ENCODE measurements at places on chromosomes 3 and 15.

DNA sequence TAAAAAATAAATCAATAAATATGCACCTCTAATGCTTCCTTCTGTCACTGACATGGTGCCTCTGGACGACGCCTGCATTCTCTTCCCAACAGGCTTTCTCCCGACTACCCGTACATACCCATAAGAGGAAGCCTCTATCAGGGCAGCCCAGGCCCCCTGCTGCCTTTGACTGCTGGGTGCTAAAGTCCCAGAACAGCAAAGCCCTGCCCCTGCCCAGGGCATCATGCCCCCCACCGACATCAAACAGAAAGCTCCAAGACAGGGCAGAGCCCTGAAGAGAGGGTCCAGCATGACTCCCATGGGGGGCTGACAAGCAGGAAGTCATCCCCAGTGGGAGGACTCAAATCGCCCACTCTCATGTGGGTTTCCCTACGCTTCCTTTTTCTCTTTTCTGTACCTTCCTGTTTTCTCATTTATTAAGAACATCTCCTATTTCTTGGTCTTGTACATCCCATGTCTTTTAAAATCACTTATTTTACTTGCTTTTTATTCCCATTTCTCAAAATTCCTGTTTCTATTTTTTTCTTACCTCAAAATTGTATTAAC lies 23.4 kb downstream of the XPC start:
- DNase-seq, result no peak

- no peak for DNase-seq
Observed at GRCh38 chr3:179450901-179451264, 387 bp downstream of the GNB4 start.

DNA sequence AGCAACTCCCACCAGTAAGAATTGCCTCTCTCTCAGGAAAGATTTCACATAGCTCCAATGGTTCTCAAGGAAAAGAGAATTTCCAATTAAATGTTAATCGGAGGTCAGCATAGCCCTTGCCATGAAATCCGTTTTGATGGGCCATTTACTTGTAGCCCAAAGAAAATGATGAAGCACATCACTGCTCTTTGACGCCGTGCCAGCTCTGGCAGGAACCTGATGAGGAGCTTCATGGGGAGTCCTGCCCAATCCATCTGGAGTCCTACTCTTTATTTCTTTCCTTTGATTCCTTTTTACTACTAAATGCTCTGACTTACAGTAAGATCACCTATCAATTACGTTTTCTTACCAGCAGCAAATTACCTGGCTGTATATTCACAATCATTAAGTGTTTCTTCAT lies 84.7 kb downstream of the FGF12 start:
- no peak for DNase-seq

GRCh38 chr3:39638301-39638700 lies 170.8 kb downstream of the MOBP start:
- no peak for DNase-seq

- DNase-seq, result no peak
Observed at GRCh38 chr15:74144153-74144775, 13.9 kb downstream of the ISLR2 start.

GRCh38 chr3:152256851-152257562 lies 11.7 kb upstream of the MBNL1 start:
- no peak for DNase-seq

DNA sequence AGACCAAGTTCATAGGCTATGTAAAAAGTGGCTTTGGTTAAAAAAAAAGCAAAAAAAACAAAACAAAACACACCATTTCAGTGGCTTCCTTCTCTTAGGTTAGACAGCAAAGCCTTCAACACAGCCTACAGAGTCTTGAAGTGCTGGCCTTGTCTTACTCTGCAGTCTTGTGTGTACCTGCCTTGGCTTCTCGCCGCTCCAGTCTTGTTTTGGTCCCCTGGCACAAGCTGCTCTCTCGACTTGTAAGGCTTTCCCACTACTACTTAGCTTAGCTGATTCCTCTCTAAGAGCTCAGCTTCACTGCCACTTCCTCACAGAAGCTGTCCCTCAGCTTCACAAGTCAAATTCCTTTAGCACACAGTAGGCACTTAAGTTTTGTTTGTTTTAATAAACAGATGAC lies 63.0 kb downstream of the ST3GAL6 start:
- DNase-seq, result no peak

DNA sequence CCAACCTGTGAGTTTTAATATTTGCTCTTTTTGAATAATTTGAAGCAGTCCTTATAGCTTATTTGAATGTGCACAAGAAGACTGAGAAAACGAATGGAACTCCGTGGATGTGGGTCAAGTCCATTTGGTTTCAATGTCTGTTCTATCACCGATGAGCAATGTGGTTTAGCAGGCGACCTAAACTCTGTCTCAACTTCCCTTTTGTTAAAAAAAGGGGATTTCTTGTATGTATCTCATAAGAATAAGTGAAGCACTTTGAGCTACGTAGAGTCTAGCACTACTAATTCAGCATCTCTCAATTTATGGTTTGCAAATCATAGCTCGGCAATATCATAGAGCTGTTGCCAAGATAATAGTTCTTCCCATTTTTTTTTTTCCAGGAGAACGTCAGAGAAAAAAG lies 4.6 kb upstream of the SKIL start:
- DNase-seq, result no peak

GRCh38 chr3:115423170-115423569 lies 200.1 kb upstream of the GAP43 start:
- DNase-seq, result no peak

DNA sequence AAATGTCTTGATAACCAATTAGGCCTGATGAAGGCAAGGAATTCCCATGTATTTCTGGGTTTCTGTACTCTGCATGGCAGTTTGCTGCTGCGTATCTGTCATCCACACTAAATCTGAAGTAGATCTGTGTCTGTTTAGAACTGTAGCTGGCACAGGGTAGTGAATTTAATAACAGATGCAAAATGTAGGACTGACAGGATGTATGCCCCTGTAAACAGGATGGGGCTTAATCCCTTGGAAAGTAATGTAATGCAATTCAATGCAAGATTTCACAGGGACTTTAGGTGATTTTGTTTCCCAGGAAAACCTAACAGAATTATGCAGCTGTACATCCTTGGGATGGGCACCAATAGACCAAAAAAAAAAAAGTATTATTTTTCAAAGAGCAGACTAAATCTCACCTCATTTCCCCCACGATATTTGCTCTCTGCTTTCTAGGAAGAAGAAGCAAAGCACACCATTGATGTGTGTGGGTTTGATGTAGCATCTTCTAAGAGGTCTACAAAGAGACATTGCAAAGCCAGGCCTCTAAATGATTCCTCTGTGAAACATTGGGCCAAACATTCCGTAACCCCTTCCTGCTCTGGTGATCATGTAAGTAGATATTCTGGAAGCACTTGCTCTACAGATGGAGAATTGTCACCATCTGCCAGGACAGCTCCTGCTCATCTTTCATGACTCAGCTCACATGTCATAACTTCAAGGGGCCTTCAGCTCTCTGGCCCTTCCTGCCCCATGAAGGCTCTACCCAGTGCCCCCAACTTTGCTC lies 464.3 kb upstream of the RGMA start:
- no peak for DNase-seq

DNA sequence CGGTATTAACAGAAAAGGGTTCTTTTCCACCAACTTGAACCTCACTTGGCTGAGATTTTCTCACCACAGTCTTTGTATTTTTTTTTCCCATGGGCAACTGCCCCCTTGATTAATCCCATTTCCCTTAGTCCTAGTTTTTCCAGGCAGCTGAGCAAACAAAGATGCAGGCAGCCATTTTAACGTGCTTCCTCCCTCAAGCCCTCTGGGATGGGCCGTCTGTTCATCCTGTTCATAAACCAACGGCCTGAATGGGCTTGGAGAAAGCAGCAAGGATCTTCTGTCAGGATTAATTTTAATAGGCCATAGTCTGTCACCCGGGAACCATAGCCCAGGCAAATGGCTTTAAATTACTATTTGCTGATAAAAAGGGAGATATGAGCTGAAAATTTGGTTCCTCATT lies 10.4 kb upstream of the POLR2M start:
- no peak for DNase-seq

- DNase-seq, result no peak
Observed at GRCh38 chr3:14282001-14282705, 103.5 kb downstream of the LSM3 start.

DNA sequence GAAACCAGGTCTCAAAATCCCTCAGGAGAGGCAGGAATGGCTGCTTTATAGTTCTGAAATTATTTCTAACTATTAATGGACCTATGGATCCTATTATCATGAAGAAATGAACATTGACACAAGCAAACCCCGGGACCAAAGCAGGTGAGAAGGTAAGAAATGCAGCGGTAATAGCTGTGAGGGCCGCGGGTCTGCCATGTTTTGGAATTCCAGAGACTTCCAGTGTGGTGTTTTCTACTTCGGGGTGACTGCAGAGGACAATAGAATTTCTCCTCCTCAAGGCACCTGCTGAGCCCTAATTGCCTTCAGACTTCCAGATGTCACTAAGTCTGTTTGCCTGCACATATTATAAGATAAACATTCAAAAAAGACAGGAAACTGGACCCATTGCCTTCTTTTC lies 437.4 kb downstream of the GABRG3 start:
- no peak for DNase-seq

DNA sequence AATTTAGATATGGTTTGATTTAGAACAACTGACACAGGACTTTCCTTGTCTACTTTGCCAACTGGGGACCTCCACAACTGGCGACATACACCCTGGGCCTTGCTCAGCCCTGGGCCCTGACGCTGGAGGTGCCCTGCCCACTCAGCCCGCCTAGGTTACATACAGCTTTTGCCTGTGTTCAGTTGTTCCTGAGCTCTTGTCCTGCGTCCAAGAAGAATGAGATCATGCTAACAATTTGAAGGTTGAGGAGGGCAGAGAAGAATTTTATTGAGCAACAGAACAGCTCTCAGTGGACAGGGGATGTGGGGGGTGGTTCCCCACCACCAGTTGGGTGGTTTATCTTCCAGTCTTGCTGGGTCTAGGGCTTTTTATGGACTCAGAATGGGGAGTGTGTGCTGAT lies 67.9 kb downstream of the IQCH start:
- DNase-seq, result no peak

DNA sequence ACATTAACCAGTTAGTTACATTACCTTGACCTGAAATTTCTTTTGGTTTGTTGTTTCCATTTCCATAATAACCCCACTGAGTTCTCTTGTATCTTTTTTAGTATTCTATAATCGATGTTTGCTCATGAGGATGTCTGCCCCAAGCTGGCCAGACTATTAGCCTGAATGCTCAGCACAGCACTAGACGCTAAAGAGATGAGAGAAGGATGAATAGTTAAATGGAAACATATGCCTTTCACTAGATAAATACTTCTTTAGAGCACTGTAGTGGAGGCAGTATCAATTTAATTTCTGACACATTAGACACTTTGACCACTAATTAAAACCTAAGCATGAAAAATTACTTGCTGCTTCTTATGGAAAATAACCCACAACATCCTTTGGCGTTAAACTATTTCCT lies 654.9 kb upstream of the KCNMB2 start:
- DNase-seq, result no peak

- DNase-seq, result no peak
Observed at GRCh38 chr15:56869573-56869972, 48.9 kb upstream of the TCF12 start.

GRCh38 chr3:27877061-27878013 lies 155.2 kb upstream of the EOMES start:
- no peak for DNase-seq

DNA sequence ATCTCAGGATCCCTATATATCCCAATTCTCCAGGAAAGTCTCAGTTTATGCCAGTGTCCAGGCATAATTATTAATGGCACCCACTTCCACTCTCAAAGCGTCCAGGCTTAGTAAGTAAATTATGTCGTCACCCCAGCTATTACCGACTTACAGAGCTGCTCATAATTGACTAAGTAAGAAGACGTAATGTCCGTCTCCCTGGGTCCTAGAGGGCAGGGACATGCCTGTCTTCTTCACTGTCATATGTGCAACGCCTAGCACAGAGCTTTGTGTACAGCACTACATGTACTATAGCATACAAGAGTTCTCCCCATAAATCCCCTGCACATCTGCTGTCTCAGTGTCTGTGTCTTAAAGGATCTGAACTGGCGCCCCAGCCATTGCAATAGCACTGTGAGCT lies 23.9 kb upstream of the HRH1 start:
- DNase-seq, result no peak

- DNase-seq, result no peak
Observed at GRCh38 chr3:191170097-191170496, 28.9 kb upstream of the OSTN start.

GRCh38 chr3:59953104-59953503 lies 903.3 kb upstream of the CFAP20DC start:
- no peak for DNase-seq

DNA sequence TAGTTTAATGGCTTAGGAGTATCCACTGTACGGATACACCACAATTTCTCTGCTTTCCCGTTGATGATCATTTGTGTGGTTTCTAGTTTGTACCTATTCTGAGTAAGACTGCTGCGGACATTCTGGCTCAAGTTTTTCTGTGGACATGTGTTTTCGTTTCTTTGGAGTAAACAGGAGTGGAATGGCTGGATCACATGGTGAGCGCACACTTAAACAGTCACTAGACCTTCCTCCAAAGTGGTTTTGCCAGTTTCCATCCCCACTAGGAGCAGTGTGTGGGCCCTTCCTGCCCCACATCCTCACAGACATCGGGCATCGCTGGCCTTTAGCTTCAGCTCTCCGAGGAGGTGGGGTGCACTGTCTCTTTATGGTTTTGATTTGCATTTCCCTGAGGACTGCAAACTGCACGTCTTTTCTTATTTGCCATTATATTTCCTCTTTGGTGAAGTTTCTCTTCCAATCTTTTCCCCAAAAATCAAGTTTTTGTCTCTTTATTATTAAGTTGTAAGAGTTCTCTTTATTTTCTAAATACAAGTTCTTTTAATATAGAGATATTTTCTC lies 94.1 kb downstream of the VGLL4 start:
- DNase-seq, result no peak

GRCh38 chr3:46585799-46586693 lies 19.9 kb upstream of the LRRC2 start:
- DNase-seq, result no peak

DNA sequence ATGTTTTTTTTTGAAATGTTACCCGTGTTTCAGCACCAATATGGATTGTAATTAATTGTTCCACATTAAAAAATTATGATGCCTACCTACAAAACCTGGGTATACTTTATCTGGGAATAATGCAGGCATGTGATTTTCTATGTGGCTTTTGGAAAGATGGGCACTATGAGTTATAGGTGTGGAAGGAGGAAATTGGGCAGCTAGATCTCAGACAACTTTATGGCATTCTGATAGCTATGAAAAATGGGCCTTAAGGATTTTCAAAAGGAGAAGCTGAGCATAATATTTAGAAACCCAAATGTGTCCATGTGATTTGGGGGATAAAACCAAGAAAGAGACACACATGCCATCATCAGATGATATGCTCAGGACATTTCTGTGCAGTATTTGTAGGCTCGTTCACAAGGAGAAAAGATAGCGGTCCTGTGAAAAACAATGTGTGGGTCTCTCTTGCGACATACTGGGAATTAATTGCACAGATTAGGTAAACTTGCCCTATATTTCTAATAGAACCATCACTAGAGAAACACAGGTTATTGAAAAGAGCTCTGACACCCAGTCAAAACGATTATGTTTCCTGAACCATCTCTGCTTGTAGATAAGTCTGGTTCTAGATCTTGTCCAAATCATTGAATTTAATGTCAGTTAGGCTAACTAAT lies 35.3 kb downstream of the ARPP21 start:
- no peak for DNase-seq

Measured in activated CD8-positive, alpha-beta memory T cell treated with anti-CD3 and anti-CD28 coated beads for 1 hour (primary cell).